Hippocampal formation (tissue), 2 donors: ENCODE measurements at places on chromosomes 7 and 10.

DNA sequence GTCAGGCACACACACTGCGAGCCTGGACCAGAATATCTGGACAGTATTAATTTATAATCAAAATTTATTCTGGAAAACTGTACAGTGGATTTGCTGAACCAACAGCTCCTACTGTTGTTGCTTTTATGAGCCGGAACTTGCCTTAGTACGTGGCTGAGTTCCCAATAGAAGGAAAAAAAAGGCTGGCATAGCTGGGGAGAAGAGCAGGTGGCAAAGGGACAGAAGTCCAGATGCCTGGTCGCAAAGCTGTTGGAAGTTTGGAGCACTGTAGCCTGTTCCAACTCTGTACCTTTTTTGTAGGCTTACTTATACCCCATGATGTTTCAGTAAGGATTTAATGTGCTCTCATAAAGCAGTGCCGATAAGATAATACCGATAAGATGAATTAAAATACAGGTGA lies 333.8 kb downstream of the ABCA13 start:
- no peak for DNase-seq

DNA sequence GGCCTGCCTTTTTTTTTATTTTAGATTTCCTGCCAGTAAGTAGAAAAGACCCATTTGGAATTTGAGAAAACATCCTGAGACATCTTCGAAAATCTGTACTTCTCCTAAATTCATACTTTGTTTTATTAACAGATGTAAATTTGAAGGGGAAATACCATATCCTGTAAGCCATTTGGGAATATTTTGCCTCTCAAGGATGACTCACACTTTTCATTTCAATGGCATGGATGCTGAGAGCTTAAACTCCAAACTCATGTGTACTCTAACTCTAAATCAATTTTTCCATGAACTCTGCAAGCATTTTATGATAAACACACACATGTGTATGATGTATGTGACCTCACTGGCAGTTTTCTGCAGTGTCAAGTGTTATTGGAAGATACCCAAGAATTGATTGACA lies 89.0 kb downstream of the SEMA3A start:
- no peak for DNase-seq

GRCh38 chr7:157925383-157925875 lies 588.6 kb downstream of the DNAJB6 start:
- no peak for DNase-seq

DNA sequence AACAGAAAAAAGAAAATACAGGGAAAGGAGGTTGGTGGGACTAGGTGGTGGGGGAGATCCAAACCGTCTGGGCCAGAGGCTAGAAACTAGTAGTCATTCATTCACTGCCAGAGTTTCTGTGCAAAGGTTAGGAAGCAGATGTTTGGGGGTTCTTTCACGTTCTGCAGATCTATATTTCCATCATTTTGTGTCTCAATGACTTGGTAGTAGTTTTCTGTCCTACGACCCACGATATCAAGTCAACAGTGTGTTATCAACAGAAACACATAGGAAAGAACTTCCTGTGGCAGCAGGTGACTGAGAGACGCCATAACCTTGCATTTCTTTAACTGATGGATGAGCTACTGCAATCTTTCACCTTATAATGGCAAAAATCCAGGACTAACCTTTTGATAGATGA lies 1.8 kb downstream of the CEP55 start:
- DNase-seq: no peak

- no peak for DNase-seq
Measured at GRCh38 chr10:132466520-132467463, 69.8 kb downstream of the PWWP2B start.

GRCh38 chr7:14125998-14126397 lies 136.5 kb upstream of the ETV1 start:
- no peak for DNase-seq

- no peak for DNase-seq
Measured at GRCh38 chr10:6701289-6701688, 121.2 kb upstream of the PRKCQ start.

DNA sequence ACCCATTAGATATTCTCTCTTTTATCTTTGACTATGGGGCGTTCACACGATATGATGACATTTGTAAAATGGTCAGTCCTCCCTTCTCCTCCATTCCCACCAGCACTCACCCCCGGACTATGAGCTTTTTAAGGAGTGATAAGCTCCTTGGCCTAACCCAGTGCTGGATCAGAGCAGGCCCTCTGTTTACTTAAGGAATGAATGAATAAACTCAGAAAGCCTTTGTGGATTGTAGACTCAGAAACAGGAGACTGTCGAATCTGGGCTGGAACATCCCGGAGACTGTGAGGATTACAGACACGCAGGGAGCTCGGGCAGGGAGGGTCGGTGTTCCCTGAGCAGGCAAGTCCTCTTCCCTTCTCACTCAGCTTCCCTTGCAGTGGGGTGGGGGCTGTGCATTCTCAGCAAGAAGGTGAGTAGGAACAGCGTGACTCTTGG lies 6.8 kb upstream of the ZCCHC24 start:
- no peak for DNase-seq

DNA sequence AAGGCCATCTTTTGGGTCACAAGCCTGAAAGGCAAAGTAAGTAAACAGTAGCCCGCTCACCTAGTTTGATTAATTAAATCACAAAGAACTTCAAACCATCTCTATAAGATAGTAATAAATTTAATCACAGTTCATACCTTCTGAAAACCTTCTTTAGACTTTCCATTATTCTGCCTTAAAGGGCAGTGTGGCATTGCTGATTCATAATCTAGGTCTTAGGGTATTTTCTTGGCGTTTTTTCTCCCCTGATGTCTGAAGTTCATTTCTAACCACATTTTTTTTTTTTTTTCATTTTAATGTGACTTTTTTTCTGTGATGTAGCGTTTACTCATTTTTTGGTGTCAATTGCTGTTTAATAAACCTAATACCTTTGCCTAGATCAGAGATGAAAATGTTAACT lies 27.5 kb downstream of the LOXL4 start:
- DNase-seq: no peak

GRCh38 chr10:110755781-110756180 lies 111.6 kb downstream of the RBM20 start:
- no peak for DNase-seq

- no peak for DNase-seq
Measured at GRCh38 chr7:136533732-136534131, 334.7 kb upstream of the CHRM2 start.

GRCh38 chr7:118580743-118581382 lies 356.4 kb downstream of the ANKRD7 start:
- no peak for DNase-seq

DNA sequence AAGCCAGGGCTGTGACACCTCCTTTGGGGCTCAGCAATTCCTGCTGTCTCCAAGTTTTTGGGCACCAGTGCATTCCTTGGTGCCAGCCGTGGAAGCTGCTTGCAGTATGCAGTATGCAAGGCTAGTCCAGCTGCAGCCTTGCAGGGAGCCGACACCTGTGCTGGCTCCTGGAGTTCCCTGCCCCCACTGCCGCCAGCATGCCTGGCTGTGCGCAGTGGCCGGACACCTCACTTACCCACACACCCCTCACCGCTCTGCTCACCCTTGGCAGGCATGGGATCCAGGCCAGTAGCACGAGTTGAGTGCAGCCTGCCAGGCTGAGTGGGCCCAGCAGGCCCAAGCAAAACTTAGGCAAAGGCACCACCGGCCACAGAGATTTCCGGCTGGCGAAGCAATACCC lies 77.4 kb downstream of the SAMD9 start:
- no peak for DNase-seq

- no peak for DNase-seq
Measured at GRCh38 chr10:132111121-132111731, 45.5 kb downstream of the JAKMIP3 start.

- no peak for DNase-seq
Measured at GRCh38 chr10:29575098-29575455, 59.7 kb downstream of the SVIL start.

DNA sequence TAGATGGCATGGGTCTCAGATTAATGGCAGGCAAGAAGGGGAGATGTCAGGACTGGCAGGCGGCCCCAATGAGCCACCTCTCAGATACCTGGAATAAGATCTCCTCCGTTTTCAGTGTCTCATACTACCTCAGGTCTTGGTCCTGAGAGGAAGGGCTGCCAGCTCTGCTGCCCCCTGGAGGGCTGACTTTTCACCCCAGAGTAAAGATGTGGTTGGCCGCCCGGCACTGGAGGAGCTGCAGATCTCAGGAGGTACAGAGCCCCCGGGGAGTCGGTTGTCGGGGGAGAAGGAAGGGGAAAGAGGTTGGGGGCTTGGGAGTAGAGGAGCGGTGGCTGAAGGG lies 642 bp upstream of the COL13A1 start:
- DNase-seq: no peak

- DNase-seq: no peak
Measured at GRCh38 chr10:120382360-120382759, 74.7 kb upstream of the PLPP4 start.

- DNase-seq: no peak
Measured at GRCh38 chr10:114824391-114824790, 2.8 kb downstream of the FHIP2A start.
